ENCODE measurements at places on chromosomes 7 and 10. TPM values are rescaled to one million over a fixed set of nuclear protein-coding genes. Genes with fewer than 3 reads are reported as not detected.

GRCh38 chr10:93437086-93437945, 44.8 kb downstream of the MYOF start:
- DNase-seq, result peak; percentile 100

GRCh38 chr10:42979721-42980467, 97.0 kb upstream of the RET start:
- DNase-seq, result no peak

GRCh38 chr7:155392726-155393570, 65.0 kb upstream of the EN2 start:
- no peak for DNase-seq

GRCh38 chr7:84389242-84389641, 194.7 kb upstream of the SEMA3A start:
- no peak for DNase-seq

- DNase-seq, result no peak
Measured at GRCh38 chr7:30612658-30613265, 18.1 kb downstream of the GARS1 start.

GRCh38 chr7:30707391-30708357, 25.4 kb upstream of the CRHR2 start:
- DNase-seq, result peak; percentile 38

DNA sequence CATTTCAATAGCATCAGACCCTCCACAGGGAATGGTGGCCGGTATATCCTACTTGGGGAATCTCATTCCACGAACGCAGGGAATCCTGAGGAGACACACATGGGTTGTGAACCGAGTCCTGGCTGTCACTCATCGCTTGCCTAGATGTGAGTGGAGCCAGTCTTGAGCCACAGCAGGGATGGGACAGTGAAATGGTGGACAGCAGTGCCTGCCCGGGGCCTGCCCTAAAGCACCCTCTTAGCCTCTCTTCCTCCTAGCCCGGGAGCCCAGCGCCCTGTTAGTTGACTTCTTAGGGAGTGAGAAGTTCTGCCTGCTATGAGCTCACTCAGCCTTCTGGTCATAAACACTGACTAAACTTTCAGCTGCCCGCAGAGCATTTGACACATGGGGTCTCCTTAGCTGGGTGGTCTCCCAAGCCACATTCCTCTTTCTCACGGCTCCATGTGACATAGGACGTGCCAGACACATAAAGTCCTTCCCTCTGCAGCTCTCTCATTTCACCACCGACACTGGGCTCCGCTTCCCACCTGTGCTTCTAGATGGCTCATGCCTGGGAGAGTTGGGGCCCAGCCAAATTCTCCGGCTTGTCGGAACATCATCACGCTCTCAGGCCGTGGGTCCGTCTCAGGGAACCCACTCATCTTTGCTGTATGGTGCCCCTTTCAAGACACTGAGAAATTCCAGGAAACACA, 60.9 kb downstream of the TCERG1L start:
- peak; percentile 11 for DNase-seq

GRCh38 chr10:93266858-93267257, 193.2 kb downstream of the CYP26A1 start:
- no peak for DNase-seq

DNA sequence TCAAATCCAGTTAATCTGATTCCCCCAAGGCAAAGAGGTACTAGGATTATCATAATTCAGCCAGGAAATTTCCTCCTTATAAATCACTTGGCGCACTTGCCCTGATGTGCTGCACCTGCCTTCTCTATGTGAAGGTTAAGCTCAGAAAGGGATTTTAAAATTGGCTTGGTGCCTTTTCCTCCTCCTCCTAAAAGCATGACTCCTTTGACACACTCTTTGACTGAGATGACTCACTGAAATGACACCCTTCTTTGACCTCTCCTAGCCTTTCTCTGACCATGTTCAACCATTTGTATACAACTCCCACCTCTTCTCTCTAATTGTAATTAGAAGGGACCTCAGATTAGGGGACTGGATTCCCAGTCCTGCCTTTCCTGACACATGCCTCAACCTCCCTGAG, 46.5 kb downstream of the ABLIM1 start:
- no peak for DNase-seq

GRCh38 chr10:131905267-131905571, 4.4 kb downstream of the PPP2R2D start:
- no peak for DNase-seq

DNA sequence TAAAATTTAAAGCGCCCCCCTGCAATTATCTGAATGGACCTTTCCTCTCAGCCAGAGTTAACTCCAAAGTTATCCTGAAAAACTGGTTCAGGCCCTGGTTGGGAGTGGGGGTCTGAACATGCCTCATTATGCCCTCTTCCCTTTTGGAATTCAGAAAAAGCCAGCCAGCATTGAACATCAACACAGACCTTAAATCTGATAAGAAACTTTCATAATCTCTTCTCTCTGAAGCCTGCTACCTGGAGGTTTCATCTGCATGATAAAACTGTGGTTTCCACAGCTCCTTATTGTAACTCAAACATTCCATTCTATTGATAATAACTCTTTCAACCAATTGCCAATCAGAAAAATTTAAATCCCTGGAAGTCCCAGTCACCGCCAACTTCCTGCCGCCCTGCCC, 133.3 kb downstream of the ARL4A start:
- DNase-seq, result no peak

GRCh38 chr7:147089051-147089461, 972.5 kb downstream of the CNTNAP2 start:
- peak; percentile 7 for DNase-seq

DNA sequence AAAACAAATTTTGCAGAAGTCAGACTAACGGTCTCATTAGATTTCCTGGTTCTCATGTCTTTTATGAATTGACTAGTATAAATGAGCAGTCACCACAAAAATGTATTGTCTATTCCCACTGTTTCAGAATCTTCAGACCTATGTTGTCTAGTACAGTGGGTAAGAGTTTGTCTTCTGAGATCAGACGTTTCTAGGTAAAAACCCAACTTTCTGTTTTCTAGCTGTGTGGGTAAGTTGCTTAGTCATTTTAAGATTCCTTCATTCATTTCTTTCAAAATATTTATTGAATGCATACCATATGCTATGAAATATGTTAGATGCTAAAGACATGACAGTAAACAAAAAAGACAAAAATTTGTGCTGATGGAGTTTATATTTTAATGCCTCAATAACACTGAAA, 156.3 kb downstream of the POLR1F start:
- DNase-seq, result no peak

- no peak for DNase-seq
Measured at GRCh38 chr10:69406816-69407580, 9.7 kb downstream of the TACR2 start.

GRCh38 chr10:113459626-113460280, 93.1 kb upstream of the HABP2 start:
- DNase-seq, result no peak

- no peak for DNase-seq
Measured at GRCh38 chr10:6648894-6649720, 69.0 kb upstream of the PRKCQ start.

- DNase-seq, result peak; percentile 41
Measured at GRCh38 chr10:69801094-69801433, 642 bp upstream of the COL13A1 start.

- no peak for DNase-seq
Measured at GRCh38 chr10:11869219-11869618, 46.1 kb downstream of the PROSER2 start.

DNA sequence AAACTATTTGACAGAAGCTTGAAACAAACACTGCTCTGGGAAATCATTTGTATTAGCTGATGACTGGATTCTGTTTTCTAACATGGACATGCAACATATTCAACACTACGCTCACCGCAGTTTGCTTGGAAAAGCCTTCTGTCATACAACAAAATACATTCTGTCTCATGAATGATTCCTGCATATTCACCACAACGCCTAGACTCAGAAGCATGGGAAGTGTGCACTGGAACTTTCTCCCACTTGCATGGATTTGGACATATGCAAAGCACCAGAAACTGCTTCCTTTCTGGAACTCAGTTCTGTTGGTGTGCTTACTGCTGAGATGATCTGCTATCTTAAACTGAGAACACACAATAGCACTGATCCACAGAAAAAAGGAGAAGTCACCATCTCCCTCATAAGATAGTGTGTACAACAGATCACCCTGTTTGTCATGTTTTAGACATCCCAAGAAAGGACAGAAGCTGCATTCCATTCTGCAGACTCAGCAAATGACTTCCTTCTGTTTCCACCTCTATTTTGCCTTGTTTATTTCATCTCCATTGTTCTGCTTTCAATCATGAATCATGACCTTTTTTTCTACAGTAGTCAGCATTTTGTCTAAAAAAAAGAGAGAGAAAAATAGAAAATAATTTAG, 115.8 kb downstream of the HTR7 start:
- DNase-seq, result peak; percentile 64

DNA sequence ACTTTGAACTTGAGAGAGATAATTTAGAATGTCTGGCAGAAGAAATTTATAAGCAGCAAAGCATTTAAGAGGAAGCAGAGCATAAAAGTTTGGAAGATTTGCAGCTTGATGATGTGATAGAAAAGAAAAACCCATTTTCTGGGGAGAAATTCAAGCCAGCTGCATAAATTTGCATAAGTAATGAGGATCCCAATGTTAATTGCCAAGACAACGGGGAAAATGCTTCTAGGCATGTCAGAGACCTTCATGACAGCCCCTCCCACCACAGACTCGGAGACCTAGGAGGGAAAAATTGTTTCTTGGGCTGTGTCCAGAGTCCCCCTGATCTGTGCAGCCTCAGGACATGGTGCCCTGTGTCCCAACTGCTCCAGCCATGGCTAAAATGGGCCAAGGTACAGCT, 263.6 kb upstream of the POT1 start:
- DNase-seq, result no peak

DNA sequence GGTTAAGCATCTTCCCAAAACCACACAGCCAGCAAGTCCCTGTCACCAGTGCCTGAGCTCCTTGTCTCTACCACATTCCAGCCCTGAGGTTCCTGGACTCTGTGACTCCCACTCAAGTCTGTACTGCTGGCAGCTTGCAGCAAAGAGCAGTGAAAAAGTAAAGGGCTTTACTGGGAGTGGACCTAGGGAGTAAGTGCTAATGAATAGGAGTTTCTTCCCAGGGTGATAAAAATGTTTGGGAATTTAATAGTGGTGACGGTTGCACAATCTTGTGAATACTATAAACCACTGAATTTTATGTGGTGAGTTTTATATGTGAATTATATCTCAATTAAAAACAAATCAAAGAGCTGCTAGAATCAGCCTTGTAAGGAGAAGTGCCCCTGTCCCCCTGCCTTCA, 22.6 kb downstream of the HSPA12A start:
- DNase-seq, result no peak

- no peak for DNase-seq
Measured at GRCh38 chr7:127582361-127582760, 3.0 kb downstream of the GCC1 start.

DNA sequence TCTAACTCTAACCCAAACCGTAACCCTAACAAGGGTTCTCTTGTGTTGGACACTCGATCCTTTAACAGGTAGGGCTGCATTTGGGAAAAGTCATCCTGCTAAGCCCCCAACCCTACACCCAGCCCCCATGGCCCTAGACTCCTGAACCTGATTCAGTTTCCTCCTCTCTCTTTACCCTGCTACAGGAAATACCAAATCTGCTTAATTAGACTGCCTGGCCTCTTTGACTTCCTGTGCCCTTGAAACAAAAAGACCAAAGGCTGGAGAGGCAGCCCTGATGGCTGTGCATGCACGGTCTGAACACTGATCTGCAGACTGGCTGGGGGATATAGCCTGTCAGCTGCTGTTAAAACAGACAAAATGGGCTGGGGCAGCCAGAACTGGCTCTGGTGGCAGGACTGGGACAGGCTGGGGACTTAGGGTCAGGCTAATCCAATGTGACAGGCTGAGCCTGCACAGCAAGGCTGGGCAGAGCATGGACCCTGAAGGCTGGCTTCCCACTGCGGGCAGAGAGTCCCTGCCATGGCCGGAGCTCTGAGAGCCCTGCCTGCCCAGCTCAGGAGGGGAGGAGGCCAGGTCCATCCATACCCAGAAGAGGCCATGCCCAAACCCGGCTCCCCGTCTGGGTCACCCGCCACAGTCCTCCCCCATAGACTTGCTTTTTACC, 51.0 kb upstream of the MSMB start:
- no peak for DNase-seq

GRCh38 chr10:48821692-48822091, 117.9 kb downstream of the LRRC18 start:
- DNase-seq, result no peak

- DNase-seq, result peak; percentile 62
Measured at GRCh38 chr10:6953271-6953801, 373.3 kb upstream of the PRKCQ start.

- peak; percentile 51 for DNase-seq
Measured at GRCh38 chr7:16067711-16068110, 353.6 kb downstream of the CRPPA start.

DNA sequence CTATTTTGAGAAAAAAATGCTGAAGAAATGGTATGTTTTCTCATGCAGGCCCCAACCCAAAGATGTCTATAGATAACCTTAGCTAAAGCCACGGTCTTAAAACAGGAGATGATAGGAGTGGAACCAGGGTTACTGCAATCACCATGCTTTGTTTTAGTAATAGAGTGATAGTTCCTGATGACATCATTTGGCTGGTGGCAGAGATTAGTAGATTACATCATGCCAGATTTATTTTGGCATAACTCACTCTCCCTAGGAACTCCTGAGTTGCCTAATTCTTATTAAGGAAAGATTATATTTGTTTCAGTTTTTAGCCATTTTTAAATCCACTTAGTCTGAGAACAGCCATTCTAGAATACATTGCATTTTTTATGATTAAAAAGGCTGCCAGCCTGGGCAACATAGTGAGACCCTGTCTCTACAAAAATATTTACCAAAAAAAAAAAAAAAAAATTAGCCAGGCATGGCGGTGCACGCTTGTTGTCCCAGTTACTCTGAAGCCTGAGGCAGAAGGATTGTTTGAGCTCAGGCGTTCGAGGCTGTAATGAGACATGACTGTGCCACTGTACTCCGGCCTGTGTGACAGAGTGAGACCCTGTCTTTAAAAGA, 17.8 kb downstream of the ENO4 start:
- DNase-seq, result no peak

Gene CUZD1
- 0.78 TPM for polyA plus RNA-seq

Gene PTER
- polyA plus RNA-seq, result 8.2 TPM

Gene CYP3A7
- not detected for polyA plus RNA-seq

Gene TFEC
- polyA plus RNA-seq, result 1.0 TPM

Gene VAX1
- not detected for polyA plus RNA-seq

Gene SPDYE2B
- 3.3 TPM for polyA plus RNA-seq

Gene ITIH2
- polyA plus RNA-seq, result 0.19 TPM

Gene NPS
- polyA plus RNA-seq, result not detected

Gene GRID2IP
- polyA plus RNA-seq, result 0.09 TPM

Gene LRRC18
- 0.17 TPM for polyA plus RNA-seq

Gene LRRC4
- 3.2 TPM for polyA plus RNA-seq

Gene FKBP14
- polyA plus RNA-seq, result 36.6 TPM

Gene SHH
- polyA plus RNA-seq, result not detected

Gene ELFN1
- polyA plus RNA-seq, result 10.7 TPM

Gene FZD8
- 43.1 TPM for polyA plus RNA-seq

Gene CNTNAP2
- 8.3 TPM for polyA plus RNA-seq

Gene EBF3
- 52.8 TPM for polyA plus RNA-seq

Gene CFAP69
- 4.2 TPM for polyA plus RNA-seq

Gene FRAT2
- 4.1 TPM for polyA plus RNA-seq

Gene CDH23
- 3.4 TPM for polyA plus RNA-seq

Gene MKI67
- 45.3 TPM for polyA plus RNA-seq

Data from muscle of leg (tissue), 16 donors.